ENCODE measurements at places on chromosomes 3 and 15.

DNA sequence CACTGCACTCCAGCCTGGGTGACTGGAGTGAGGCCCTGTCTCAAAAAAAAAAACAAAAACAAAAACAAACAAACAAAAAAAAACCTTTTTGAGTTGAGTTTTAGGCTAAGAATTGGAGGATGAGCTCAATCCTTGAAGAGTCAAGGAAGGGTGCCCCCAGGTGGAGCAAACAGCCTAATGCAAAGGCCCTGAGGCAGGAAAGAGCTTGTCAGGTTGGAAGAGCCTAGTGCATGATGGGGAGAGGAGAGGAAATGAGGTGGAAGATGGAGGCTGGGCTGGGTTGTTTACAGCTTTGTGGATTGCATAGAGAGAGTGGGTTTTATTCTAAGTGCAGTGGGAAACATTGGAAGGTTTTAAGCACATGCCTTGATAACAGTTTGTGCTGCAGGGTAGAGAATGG is 2.1 kb upstream of the SNX22 start:
- DNase-seq = peak; percentile 27

DNA sequence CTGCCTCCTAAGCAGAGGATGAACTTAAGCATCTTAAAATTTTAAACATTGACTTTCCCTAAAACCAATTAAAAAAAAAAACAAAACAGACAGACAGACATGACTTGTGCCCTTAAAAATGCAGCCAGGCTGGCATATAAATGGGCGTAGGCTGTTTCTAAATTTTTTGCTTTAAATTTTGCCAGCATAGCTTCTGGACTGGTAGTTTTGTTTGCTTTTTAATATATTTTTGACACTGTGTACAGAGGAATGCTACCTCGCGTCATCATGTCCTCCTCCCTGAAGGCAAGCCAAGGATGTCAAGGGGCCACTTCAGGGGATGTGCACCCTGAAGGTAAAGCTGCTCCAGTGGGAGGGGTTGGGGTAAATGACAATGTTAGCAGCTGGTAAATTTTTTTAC is 134.8 kb downstream of the PGPEP1L start:
- DNase-seq = no peak

GRCh38 chr15:57033715-57034439 is 115.4 kb downstream of the TCF12 start:
- DNase-seq = no peak

GRCh38 chr3:128274837-128275236 is 121.6 kb downstream of the EEFSEC start:
- DNase-seq = no peak

DNA sequence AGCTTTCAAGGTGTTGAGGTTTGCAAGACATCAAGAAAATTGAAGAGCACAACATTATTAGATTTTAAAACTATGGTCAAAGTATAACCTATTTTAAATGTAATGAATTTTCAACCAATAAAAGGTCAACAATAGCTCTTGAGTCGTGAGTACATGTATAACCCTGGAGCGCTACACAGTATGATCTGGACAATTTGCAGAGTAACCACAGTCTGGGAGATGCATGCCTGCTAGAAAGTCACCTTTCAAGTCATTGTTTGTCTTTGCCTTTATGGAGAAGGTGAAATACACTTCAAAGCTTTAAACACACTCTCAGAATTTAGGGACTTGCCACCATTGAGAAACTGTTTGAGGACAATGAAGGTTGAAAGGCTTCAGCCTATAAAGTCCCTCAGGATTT is 112.6 kb upstream of the ALCAM start:
- no peak for DNase-seq

DNA sequence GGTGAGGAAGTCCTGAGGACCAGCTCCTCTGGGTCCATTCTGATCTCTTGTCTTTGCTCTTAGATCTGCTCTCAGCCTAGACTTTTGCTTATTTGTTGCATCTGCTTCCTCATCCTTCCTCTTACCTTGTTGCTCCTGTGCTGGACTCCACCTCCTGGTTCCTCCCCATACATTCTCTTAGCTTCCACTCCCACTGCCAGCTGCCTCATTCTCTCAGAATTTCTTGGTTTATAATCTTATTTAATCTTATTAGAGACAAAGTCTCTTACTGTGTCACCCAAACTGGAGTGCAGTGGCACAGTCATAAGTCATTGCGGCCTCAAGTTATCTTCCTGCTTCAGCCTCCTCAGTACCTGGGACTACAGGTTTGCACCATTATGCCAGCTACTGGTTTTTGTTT is 68.2 kb upstream of the PSMD6 start:
- DNase-seq = no peak

DNA sequence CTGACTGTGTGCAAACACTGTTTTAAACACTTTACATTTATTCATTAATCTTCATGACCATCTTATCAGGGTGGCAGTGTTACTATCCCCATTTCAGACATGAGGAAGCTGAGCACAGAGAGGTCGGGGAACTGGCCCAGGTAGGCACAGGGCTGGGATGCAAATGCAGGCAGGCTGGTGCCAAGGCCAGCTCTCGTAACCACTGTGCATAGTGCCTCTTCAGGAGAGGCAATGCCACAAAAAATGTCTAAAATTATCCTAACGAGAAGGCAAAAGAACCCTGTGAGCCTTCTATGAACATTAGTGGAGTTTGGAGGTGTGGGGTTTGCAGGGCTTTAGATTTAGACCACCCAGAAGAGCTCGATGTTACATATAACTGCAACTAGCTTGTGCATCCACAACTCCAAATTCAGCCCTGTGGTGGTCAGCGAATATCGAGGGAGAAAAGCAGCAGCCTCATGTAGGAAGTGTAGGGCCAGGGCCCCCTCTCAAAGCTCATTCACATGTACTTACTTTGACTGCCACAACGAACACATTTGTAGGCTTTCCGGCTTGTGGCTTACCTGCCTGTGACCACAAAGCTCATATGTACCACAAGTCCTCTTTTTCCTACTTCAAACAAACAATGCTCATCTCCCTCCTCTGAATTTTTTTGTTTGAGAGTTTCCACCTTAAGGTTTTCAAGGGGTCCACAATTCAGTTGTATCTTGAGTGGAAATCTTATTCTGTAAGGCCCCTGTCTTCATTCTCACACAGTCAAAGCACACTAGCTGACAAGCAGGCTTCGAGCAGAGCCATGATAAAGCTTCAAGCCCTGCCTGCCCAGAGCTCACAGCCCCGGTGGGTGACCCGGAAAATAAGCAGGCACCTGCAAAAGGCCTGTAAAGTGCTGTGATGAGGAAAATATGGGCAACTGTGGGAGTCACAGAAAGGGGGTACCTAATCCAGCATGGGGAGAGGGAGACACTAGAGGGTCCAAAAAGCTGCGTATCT is 722.9 kb upstream of the CFAP20DC start:
- DNase-seq = no peak

DNA sequence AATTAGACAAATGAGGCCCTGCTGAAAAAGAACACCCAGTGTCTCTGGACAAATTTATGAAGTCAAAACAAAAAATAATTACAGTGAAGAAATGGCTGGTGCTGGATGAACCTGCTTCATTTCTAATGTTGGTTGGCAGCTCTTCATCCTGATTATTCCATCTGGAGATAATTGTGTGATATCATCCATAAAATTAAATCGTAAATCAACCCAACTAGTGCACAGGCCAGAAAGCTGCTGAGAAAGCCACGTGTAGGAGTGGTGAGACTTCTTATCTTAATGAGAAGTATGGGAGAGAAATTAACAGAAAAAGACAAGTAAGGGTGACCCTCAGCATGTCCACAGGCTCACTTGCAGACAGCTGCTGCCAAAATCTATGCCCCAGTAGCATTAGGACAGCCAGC is 465.2 kb upstream of the TGFBR2 start:
- no peak for DNase-seq

GRCh38 chr15:71118881-71119632 is 3.8 kb downstream of the THSD4 start:
- DNase-seq = no peak

DNA sequence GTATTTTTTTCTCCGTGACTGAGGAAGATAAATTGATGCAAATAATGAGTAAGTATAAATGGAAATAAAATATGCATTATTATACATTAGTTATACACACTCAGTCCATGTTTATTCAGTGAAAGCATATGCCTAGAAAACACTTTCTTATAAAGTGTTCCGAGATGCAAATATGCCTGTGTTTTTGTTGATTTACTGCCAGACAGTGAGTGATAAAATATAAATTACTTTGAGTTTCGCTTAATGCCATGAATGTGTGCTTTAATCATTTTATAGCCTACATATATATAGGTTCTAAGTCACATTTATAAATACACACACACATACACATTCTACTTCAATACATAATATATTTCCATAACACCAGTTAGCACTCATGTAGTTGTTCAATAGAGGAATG is 569.2 kb downstream of the UNC13C start:
- DNase-seq = no peak

- DNase-seq = no peak
Observed at GRCh38 chr3:42425736-42426407, 15.5 kb upstream of the LYZL4 start.

DNA sequence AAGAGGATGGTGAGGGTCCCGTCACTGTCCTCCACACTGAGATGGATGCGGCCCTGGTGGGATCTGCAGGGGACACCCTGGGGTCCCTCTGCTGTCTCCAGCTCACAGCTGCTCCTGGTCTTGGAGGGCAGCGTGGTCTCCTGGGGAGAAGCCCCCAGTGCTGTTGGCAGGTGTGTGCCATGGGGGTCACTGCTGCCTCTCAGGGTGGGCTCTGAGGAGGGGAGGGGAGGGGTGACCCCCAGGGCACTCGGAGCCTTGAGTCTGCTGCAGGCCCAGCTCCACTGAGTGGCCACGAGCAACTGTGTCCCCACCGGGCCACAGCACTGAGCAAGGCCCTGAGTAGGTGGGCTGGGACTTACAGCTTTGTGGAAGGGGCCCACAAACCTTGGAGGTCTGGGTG is 34.7 kb downstream of the KLHL25 start:
- DNase-seq = no peak

- DNase-seq = no peak
Observed at GRCh38 chr3:181693280-181693679, 18.4 kb upstream of the SOX2 start.

- no peak for DNase-seq
Observed at GRCh38 chr3:188052169-188053035, 101.6 kb upstream of the LPP start.

DNA sequence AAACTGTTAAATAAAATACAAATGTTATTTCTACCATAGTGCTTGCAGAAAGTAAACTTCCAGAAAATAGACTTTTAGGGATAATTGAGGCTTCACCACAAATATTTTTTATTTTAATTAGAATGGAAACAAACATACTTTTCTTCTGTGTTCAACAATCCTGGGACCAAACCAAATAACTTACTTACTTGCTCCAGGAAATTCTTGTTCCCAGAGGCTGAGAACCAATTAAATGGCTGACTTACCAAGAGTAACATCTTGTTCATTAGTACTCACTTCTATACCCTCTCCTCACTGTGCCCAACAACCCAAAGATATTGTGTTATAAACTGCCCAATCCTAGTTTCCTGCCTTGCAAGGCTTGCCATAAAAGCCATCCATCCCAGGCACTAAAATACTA is 172.2 kb upstream of the PFN2 start:
- no peak for DNase-seq

GRCh38 chr3:41394896-41395295 is 195.6 kb downstream of the CTNNB1 start:
- DNase-seq = no peak

GRCh38 chr3:174168026-174168425 is 691.1 kb upstream of the NAALADL2 start:
- no peak for DNase-seq

DNA sequence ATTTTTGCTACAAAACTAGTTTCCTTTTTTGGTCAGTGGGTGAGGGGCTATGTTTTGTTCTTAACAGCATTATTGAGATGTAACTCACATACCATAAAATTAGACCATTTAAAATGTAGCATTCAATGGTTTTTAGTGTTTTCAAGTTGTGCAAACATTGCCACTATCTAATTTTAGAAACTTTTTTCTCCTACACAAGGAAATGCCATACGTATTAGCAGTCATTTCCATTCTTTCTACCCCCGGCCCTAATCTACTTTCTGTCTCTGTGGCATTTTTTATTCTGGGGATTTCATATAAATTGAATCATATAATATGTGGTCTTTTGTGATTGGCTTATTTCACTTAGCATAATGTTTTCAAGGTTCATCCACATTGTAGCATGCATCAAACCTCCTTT is 55.0 kb upstream of the TIPARP start:
- DNase-seq = no peak
